ENCODE measurements at places on chromosomes 5 and 9. TPM values are rescaled to one million over a fixed set of nuclear protein-coding genes. Genes with fewer than 3 reads are reported as not detected.

The PRRC2B gene
- total RNA-seq: 162 TPM

The PRDM9 gene
- total RNA-seq: not detected

The MACIR gene
- total RNA-seq: 44.3 TPM

The C5orf52 gene
- total RNA-seq: not detected

The SLC27A4 gene
- 20.1 TPM for total RNA-seq

The FAM193B gene
- total RNA-seq: 35.9 TPM

The MZB1 gene
- total RNA-seq: 0.18 TPM

The JAKMIP2 gene
- total RNA-seq: 33.2 TPM

The PCDHB3 gene
- total RNA-seq: 19.7 TPM

The OSMR gene
- total RNA-seq: 6.8 TPM

The FGFR4 gene
- 4.5 TPM for total RNA-seq

The SH2D3C gene
- 8.5 TPM for total RNA-seq

Measured in cerebellum (tissue), 4 donors.